ENCODE measurements at places on chromosomes 3 and 15.

GRCh38 chr3:155876037-155876436 lies 5.6 kb downstream of the GMPS start:
- no peak for DNase-seq

GRCh38 chr3:19264424-19264823 lies 116.1 kb downstream of the KCNH8 start:
- DNase-seq, result no peak

DNA sequence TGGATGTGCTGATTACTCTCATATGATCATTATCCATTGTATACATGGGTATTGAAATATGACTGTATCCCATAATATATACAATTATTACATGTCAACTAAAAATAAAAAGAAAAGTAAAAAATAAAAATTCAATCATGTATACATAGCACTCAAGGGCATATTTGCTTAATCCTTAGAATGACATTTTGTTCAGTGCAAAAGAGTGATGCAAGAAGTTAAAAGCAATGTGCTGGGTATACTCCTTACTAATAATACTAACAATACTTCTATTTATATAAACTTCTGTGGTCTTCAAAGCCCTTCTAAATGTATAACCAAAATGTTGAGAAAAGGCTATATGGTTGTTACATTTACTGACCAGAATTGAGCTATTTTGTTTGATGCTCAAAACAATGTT lies 23.2 kb upstream of the TM4SF1 start:
- no peak for DNase-seq

GRCh38 chr3:141384157-141384556 lies 15.9 kb downstream of the ZBTB38 start:
- DNase-seq, result no peak

DNA sequence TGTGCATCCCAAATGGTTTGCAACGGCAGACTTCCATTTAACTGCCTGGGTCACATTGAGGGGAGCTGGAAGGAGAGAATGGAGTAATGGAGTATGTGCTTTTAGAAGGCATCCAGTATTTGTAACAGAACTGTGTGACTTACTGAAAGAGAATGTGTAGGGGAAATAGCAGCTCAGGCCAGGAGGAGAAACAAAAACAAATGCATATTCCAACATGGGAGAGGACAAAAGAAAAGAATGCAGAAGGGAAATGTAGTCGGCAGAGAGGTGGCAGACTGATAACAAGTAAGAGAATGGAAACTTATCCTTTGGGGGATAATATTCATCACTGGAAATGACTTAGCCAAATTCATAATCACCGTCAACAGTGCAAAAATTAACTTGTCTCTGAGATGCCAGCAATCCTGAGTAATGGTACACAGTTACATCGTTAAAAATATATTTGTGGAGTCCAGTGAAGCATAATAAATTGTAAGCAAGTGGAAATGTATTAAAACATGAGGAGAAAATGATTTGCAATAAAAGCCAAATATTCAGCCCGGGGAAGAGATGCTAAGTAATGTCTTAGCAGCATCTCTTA lies 294.9 kb upstream of the SGO1 start:
- DNase-seq, result no peak

- no peak for DNase-seq
These were observed 220.6 kb upstream of the SGO1 start for GRCh38 chr3:20406611-20407011.

DNA sequence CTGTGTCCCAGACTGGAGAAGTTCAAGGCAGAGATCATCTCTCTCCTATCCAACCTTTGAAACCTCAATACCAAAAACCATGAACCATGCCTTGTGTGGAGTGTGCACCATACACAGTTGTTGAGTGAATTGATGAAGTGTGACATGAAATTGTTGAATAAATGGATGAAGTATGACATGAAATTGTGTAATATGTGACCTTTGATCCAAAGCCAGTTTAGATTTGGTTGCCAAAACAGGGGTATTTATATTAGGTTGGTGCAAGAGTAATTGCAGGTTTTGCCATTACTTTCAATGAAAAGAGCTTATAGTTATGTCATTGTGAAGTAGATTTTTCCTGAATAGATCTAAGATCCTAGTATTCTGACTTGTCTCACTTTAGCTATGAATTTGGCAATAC lies 3.1 kb upstream of the MAGI1 start:
- no peak for DNase-seq

GRCh38 chr3:159904455-159904854 lies 84.2 kb upstream of the IL12A start:
- DNase-seq, result no peak

- DNase-seq, result no peak
These were observed 5.1 kb upstream of the IQSEC1 start for GRCh38 chr3:13078163-13078905.

- DNase-seq, result no peak
These were observed 542.7 kb upstream of the MDFIC2 start for GRCh38 chr3:70855149-70855548.

DNA sequence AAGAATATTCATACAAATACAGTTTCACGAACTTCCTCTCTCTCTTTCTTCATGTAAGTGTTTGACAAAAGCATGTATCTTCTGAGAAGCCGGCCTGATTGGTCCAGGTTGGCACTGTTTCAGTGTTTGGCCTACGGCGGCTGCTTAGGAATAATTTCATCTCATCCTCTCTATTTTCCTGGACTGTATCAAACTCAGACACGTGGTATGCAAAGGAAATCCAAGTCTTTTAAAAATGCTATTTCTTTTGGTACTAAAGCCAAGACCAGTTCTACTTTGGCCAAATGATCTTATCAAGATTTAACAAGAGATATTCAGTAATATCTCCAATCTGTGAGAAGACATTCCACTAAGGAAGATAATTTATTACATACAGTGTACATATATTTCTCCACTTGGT lies 152.8 kb downstream of the TIGIT start:
- no peak for DNase-seq

- no peak for DNase-seq
These were observed 886.8 kb downstream of the FHIT start for GRCh38 chr3:60364475-60364874.

- no peak for DNase-seq
These were observed 511.0 kb downstream of the GRM7 start for GRCh38 chr3:7371693-7372572.

GRCh38 chr3:9067352-9067975 lies 104.2 kb upstream of the RAD18 start:
- no peak for DNase-seq

DNA sequence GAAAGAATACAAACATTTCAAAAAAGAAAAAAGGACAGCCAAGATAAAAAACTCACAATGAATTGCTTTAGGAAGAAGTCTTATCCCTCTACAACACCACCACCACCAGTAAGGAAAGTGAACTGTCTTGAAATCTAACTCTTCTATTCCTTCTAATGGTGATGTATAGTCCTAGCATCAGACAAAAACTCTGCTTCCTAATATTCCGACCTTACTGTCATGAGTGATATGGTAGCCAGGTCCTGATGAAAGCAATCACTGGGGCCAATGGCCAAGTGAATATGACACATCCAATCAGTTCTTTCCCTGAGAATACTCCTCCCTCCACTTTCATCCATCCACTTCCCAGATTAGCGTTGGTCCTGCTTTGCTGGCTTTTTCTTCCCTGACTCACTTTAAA lies 14.8 kb downstream of the GK5 start:
- no peak for DNase-seq

GRCh38 chr3:155778462-155778861 lies 27.6 kb downstream of the C3orf33 start:
- DNase-seq, result no peak

DNA sequence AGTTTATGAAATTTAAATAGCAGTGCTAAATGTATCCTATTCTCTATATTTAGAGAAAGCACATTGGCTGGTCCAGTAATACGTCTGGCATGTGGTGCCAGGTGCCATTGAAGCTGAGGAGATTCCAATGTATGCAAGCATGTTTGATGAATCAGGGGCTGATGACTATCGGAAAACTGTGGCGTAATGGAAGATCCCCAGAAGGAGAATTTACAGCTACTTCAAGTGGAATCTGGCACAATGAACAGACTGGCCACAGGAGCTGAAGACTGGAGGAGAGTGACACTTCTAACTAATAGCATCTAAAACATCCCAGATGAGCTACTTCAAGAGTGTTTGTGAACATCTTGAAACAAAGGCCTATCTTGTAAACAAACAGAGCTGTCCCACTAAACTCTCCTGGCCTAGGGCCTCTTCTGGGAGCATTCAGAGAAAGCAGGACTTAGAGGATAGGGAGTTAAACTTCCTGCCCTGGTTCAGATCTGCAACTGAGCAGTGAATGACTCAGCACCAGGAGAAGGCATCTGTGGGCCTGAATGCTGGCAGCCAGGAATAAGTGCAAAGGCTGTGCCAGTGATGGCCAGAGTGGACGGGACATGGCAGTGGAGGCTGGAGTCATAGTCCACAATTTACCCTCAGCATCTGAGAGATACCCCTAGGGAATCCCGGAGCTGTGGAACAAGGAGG lies 15.2 kb upstream of the ACTC1 start:
- no peak for DNase-seq

DNA sequence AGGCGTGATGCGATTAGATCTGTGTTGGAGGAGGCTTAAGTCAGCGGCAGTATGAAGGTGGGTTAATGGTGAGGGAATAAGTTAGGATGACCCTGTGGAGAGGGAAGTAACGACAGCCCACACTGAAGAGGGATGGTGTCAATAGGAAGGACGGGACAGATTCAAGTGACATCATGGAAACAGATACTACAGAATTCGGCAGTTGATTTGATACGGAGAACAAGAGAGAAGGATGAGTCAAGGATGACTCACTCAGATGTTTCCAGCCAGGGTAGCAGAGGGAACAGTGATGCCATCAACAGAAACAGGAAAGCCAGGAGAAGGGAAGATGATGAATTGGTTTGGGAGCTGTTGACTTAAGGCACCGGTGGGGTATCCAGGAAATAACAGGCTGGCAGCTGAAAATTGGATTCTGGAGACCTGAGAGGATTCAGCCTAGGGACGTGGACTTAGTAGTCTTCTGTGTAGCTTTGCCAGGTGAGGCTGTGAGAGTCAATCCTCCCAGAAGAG lies 38.0 kb downstream of the SHC4 start:
- no peak for DNase-seq

- no peak for DNase-seq
These were observed 176.9 kb downstream of the BBX start for GRCh38 chr3:107699682-107700081.

GRCh38 chr15:82178061-82178460 lies 84.5 kb downstream of the EFL1 start:
- DNase-seq, result no peak

- no peak for DNase-seq
These were observed 17.0 kb downstream of the THAP10 start for GRCh38 chr15:70875001-70875782.

DNA sequence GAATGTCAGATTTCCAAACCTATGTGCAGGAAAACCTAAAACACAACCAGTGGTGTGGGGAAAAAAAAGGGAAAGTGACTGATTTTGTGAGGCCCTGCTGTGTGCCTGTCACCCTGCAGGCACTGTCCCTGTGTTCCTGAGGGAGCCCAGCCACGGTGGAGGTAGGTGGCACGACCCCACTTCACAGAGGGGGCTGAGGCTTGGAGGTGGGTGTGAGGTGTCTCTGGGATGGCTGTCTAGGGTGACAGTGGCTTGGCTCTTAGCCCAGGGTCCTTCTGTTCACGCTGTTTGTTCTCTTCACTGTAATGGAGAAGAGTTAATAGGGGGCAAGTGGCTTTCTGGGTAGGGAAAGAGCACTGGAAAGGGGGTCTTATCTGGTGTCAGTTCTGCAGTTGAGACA lies 22.6 kb downstream of the RASGRF1 start:
- no peak for DNase-seq

- no peak for DNase-seq
These were observed 86.9 kb upstream of the LYSMD4 start for GRCh38 chr15:99819981-99820718.

GRCh38 chr3:155646669-155647068 lies 98.2 kb downstream of the PLCH1 start:
- DNase-seq, result no peak

DNA sequence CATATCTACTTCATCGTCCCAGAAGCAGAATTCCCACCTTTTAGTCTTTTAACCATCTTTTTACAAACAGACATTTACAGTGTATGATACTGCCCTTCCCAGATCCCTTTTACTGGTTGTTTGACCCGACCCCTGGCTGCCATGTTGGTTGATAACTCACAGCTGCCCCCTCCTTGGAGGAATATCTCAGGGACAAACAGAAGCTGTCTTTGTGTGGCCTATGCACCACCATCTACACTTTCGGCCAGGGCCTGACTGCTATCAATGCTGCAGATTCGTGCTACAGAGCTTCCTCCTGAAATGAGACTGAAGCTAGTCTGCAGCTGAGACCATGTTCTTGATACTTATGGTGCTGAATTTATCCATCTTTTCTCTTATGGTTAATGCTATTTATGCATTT lies 6.6 kb upstream of the POLQ start:
- DNase-seq, result no peak

DNA sequence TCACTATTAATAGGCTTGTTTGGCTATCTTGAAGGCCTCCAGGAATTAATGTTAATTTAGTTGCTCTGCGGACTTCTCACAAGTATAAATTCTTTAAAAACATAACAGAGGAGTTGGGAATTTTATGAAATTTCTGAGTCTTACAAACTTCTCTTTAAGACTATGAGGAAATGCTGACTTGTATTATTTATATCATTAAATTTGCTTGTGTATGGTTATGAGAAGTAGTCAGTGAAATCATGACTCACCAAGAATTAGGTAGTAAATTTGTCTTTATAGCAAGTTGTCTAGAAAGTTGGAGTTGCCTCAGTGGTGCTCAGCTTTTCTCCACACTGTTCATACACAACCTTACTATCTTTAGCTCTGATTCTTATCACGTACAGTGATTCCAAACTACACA lies 26.5 kb downstream of the PHLDB2 start:
- no peak for DNase-seq

DNA sequence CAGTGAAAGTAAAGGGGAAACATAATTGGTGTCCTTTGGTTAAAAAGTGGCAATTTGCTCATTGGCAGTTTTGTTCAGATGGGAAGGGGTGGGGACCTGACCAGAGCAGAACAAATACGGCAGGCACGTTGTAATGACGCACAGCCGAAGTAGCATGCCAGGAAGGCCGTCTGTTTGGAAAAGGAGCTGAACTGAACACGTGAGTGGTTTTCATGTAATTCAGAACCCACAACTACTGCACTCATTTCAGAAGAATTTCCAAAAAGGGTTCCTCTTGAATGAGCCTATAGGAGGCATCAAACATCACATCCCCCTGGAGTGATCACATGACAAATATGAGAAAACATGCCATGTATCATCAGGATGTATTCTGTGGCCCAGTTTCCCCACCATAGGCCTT lies 42.9 kb upstream of the LMCD1 start:
- DNase-seq, result no peak

DNA sequence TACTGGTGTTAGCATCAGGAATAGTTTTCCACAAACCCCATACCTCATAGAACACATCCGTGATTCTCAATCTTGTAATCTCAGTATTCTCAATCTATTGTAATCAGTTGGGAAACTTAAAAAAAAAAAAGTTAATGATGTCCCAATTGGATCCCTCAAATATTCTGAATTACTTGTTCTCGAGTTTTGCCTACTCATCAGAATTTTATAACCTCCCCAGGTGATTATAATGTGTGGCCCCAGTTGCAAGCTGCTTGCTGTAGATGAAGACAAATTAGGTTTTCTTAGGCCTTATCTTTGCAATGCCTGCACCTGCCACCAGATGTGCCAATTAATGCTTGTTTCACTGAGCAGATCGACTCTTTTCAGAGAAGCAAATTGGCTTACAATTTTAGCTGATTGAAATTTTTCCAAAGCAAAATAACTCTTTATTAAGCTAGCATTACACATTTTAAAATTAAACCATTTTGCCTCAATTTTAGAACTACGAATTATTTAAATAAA lies 19.0 kb upstream of the DIPK2A start:
- no peak for DNase-seq

- no peak for DNase-seq
These were observed 98.4 kb upstream of the LRRFIP2 start for GRCh38 chr3:37272741-37273140.

GRCh38 chr3:53774414-53774813 lies 71.8 kb downstream of the CHDH start:
- DNase-seq, result no peak

Measured in activated gamma-delta T cell (primary cell).